ENCODE measurements at places on chromosomes 5 and 9. TPM values are rescaled to one million over a fixed set of nuclear protein-coding genes. Genes with fewer than 3 reads are reported as not detected.

Gene AP3S1
- 17.2 TPM for total RNA-seq

Gene THBS4
- total RNA-seq: 0.87 TPM

Gene PCDH1
- total RNA-seq: 27.3 TPM

Gene DDX4
- not detected for total RNA-seq

Gene TMEM232
- not detected for total RNA-seq

Gene PPP1R26
- total RNA-seq: 32.4 TPM

Gene CATSPER3
- 1.1 TPM for total RNA-seq

Gene RNF180
- not detected for total RNA-seq

Gene PCDHB11
- total RNA-seq: 0.61 TPM

Gene MUSK
- not detected for total RNA-seq

Gene ALDH1A1
- 936 TPM for total RNA-seq

Gene CCL21
- total RNA-seq: not detected

Gene C6
- total RNA-seq: 1.2 TPM

Gene GSN
- total RNA-seq: 8.7 TPM

Measured in Caki2 (cell line).